ENCODE measurements at places on chromosomes 1 and 21. TPM values are rescaled to one million over a fixed set of nuclear protein-coding genes. Genes with fewer than 3 reads are reported as not detected.

Gene LCE2A
- polyA plus RNA-seq, result not detected

Gene B3GALT2
- 12.3 TPM for polyA plus RNA-seq

Gene IGFN1
- polyA plus RNA-seq, result not detected

Gene C1QB
- polyA plus RNA-seq, result not detected

Gene KCNJ6
- polyA plus RNA-seq, result 1.4 TPM

Gene SNX7
- polyA plus RNA-seq, result 7.5 TPM
